NCI-H2081 (cell line): ENCODE measurements at places on chromosomes 7 and 10.

DNA sequence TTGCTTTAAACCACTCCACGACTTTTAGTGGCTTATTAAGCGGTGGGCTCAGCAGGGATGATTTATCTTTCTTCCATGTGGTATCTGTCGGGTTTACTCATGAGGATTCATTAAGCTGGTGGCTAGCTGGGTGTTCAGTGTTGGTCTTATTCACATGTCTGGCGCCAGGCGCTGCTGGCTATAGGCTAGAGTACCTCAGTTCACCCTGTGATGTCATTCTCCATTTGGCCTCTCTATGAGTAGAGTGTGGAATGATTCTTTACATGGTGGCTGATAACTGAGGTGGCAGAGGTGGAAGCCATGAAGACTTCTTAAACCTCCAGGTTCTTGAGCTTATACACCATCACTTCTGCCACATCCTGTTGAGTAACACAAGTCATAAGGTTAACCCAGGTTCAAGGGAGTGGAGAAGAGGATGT is 115.4 kb downstream of the MLLT10 start:
- DNase-seq = no peak

- no peak for DNase-seq
Observed at GRCh38 chr10:43314626-43315495, 48.0 kb upstream of the RASGEF1A start.

GRCh38 chr7:28921822-28922221 is 36.3 kb downstream of the TRIL start:
- peak; percentile 79 for DNase-seq

DNA sequence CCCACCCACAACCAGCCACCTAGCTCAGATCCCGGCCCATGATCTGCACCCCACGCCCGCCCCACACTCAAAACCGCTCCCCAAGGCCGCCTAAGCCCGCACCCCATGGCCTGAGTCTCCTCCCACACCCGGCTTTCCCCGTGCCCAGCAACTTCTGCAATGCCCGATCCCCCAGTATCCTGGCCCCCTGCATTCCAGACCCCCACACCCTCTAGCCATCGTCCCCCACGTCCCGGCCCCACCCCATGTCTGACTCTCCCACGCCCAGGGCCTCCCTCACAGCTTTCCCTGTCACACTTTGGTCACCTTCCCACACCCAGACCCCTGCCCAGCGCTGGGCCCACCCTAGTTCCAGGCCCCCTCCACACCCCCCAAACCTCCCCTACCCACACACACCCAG is 20.1 kb upstream of the FXYD4 start:
- DNase-seq = no peak

DNA sequence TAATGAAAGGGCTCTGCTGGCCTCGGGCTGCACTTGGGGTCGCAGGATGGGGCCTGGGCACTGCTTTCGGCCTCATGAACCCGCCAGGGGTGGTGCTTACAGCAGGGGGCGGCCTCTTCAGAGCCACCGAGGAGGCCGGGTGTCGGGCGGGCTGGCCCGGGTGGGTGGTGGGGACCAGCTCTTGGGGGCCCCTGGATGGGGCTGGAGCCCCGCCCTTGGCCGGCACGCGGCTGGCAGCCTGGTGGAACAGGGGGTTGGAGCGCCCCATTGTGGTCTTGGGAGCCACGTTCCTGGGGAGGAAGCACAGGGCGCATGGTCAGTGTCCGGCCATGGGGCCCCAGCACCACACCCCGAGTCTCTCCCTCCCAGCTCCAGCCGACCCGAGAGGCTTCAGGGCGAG is 8.8 kb downstream of the ADAM8 start:
- DNase-seq = no peak

- DNase-seq = no peak
Observed at GRCh38 chr7:143395187-143396149, 13.2 kb downstream of the EPHA1 start.

- no peak for DNase-seq
Observed at GRCh38 chr10:67171970-67172369, 246.1 kb downstream of the LRRTM3 start.

DNA sequence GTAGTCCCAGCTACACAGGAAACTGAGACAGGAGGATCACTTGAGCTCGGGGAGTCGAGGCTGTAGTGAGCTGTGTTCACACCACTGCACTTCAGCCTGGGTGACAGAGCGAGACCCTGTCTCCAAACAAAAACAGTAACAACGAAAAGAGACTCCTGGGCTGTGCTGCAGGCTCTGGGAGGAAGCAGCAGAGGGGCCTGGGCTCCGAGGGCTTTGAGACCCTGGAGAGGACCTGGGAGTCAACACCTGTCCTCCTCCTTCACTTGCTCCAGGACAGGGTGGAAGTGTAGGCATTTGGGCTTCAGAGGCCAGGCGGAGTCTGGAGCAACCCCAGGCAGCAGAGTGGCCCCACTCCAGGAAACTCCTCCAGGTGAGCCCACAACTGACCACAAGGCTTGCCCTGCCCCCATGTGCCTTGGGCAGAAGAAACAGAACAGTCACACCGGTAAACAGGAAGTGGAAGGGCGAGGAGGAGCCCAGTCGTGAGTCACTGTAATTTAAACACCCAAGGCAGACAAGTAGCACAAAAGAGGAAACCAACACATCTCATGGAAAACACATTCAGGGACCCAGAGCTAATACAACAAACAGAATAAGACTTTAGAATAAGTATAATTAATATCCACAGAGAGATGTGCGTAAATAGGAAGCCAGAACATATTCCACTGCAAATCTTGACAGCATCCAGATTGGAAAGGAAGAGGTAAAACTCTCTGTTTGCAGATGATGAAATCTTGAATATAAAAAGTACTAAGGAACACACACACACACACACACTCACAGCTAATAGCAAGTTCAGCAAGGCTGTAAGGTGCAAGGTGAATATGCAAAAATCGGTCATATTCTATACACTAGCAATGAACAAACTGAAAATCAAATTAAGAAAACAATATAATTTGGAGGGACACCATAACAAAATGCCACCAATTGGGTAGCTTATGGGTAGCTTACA is 20.5 kb upstream of the RASGEF1A start:
- no peak for DNase-seq

DNA sequence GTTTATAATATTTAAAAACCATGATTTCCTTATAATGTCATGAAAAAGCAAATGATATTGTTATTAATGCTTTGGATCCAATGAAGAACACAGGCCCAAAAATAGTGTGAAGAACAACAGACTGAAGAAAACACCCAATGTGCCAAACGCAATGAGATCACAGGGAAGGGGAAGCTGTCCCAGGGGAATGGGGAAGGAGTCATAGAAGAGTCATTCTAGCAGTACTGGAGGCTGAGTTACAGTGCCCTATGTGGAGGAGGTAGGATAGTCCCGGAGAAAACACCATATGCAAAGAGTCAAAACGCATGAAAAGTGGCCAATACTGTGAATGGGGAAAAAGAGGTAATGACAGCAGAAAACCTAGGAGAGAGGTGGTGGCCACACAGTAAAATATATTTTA is 50.9 kb downstream of the TPK1 start:
- DNase-seq = no peak

DNA sequence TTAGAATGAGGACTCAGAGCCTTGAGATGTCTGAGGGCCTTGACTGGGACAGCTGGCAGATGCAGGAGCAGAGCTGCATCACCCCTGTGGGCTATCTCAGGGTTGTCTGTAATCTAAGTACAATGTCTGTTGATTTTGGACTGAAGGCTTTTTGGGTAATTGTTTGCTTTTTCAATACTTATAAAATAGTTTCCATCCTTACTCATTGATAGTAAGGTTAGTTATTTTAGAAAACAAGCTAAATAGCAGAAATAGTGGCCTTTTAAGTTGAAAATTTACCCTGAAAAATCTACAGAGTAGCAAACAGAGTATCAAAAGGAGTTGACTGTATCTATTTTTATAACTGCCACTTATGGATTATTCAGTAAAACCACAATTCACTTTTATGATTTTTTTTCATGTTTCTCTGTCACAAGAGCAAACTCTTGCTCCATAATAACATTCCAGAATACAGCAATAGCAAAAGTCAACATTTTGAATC is 179.7 kb downstream of the CFTR start:
- no peak for DNase-seq

- no peak for DNase-seq
Observed at GRCh38 chr7:83857691-83858090, 208.8 kb upstream of the SEMA3E start.

DNA sequence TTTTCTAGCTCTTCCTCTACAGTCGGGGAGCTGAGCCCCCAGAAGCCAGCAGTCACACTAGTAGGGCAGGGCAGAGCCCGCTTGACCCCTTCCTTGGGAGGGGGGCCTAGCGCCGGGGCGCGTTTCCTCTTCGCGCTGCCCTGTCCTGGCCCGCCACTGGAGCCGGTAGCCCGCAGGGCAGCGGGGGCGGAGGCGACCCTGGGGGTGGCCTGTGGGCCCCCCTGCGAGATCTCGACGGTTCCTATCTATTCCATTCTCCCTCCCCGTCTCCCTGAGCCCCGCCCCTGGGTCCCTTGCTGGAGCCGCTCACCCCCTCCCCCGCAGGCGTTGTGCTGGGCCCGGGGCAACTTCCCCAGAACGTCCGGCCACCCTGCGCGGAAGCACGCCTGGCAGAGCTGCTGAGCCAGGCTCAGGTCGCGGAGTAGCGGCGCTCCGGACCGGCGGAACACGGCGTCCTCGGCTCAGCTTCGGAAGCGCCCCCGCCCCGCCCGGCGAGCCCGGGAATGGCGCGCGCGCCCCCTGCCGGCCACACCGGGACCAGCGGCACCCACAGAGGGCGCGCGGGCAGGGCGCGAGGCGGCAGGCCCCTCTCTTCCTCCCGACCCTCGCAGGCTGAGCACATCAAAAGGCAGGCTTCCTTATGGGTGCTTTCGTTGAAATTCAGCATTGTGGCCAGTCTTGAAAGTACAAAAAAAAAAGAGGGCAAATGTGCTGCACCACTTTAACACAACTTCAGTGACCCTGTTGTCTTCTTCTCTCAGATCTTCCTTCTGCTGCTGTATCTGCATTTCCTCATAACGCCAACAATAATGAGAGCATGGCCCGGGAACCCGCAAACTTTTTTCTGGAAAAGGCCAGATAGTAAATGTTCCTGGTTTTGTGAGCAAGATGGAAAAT is 327.6 kb downstream of the TNS3 start:
- peak; percentile 70 for DNase-seq

GRCh38 chr7:111508387-111508786 is 53.9 kb downstream of the IMMP2L start:
- no peak for DNase-seq

DNA sequence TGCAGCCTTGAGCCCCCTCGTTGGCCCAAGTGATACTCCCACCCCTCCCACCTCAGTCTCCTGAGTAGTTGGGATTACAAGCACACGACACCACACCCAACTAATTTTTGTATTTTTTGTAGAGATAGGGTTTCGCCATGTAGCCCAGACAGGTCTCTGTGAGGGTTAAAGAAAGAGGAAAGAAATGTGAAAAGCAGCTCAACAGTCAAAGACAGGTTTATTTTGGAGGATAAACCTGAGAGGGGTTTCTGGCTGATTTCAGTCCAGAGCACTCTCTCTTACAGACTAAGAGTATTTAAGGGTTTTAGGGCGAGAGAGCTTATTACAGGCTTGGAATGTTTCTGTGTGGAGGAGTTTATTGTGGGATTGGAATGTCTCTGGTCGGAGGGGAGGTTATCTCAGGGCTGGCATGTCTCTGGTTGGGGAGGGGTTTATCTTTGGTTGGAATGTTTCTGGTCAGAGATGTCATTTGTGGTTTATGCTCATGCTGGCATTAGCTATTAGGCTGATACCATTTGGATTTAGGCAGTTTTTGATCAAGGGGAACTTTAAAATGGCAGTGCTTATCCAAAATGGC is 26.1 kb upstream of the SNX10 start:
- no peak for DNase-seq

DNA sequence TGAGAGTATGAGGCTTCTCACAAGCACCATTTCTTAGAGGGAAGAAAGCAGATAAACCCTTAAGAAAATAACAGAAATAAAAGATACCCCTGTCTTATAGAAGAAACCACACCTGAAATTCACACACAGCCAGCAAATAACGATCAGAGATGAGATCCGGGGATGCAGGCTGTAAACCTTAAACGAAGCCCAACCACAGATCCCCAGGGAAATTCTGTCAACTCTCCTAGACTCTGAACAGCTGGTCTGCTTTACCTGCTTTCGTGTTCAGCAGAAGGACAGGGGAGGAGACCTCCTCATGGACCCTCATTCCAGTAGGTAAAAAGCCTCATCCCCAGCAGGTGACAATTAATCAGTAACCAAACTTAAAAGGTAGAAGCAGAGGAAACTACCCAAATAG is 45.0 kb downstream of the VOPP1 start:
- DNase-seq = no peak

DNA sequence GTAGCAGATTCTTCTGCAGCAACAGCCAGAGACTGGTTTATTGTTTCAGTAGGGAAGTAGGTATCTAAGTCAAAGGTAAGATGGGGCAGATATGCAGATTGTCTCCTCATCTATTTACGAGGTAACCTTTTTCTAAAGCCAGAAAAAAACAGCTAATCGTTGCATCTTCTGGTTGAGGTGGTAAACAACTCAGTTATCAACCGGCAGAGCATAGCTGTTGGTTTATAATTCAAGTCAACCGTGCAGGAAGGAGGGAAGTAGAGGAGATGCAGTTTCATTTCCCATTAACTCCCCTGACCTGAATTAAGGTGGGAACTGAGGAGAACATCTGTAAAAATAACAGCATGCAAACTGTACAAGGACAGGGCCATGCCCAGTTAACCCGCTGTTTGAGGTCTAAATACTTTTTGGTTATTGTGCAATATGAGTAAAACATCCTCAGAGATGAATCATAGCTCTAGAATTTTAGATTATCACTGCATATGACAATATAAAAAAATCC is 156.5 kb upstream of the ITGB1 start:
- DNase-seq = no peak

DNA sequence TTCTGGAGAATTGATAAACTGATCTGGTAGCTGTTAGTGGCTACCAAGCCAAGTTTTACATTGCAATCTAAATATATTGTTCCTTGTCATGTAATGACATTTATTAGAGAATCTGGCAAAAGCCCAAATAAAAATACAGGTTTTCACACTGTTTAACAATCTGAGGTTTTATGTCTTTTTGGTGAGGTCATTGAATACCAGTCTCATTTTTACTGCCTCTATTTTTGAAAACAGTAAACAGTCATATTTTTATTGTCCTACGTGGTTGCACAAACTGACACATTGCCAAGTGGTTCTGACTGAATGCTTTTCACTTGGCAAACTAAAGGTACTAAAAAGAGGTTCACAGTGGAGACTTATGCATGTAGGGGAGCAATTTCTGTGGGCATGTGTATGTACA is 157.5 kb downstream of the PRKG1 start:
- no peak for DNase-seq

DNA sequence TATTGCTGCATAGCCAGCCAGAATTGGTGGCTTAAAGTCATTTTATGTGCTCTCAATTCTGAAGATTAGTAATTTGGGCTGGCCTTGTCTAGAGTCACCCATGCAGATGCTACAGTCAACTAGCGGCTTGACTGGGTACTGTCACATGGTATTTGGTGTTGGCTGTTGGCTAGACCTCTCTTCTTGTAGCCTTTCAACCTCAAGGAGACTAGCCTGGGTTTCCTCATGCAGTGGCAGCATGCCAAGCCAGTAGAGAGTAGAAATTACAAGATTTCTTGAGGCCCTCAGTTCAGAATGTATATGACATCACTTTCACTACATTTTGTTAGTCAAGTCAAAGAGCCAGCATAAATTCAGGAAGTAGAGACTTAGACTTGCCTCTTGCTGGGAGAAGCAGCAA is 3.7 kb upstream of the ZNF800 start:
- DNase-seq = no peak

GRCh38 chr7:55409482-55410225 is 44.5 kb downstream of the LANCL2 start:
- DNase-seq = peak; percentile 53

- no peak for DNase-seq
Observed at GRCh38 chr7:137036768-137037167, 168.3 kb downstream of the CHRM2 start.
